Right cardiac atrium (tissue), 5 donors: ENCODE measurements at places on chromosomes 7 and 10. TPM values are rescaled to one million over a fixed set of nuclear protein-coding genes. Genes with fewer than 3 reads are reported as not detected.

EGR2 gene
- total RNA-seq, result 1.4 TPM

SH2B2 gene
- 2.8 TPM for total RNA-seq

CFTR gene
- not detected for total RNA-seq

FFAR4 gene
- total RNA-seq, result 0.23 TPM

RNF32 gene
- total RNA-seq, result 0.59 TPM

ADCYAP1R1 gene
- total RNA-seq, result 1.7 TPM
